ENCODE measurements at places on chromosomes 11 and 22.

DNA sequence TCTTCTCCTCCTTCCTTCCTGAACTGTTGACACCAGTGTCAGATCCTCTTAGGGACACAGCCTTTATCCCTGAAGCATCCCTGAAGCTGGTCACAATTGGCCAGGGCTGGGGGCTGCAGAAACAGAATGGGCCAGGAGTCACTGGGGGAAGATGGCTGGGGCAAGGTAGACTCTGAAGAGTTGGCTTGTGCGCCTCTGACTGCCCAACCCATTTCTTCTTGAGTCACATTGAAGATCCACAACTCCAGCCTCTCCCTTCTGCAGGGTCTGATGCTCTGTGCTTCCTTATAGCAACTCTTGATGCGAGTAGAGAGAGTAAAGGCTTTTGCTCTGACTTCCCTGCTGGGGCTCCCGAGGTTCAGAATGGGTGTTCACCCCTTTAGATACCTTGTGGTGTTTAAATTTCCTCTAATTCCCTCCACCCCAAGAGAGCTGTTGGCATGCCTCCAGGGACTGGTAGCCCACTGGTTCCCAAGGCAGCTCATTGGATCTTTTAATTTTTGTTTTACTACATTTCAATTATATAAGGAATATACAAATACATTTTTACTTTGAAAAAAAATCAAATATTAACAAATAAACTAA lies 13.4 kb downstream of the PRDM11 start:
- DNase-seq: no peak

GRCh38 chr11:12756454-12756806 lies 82.2 kb downstream of the TEAD1 start:
- DNase-seq: no peak

DNA sequence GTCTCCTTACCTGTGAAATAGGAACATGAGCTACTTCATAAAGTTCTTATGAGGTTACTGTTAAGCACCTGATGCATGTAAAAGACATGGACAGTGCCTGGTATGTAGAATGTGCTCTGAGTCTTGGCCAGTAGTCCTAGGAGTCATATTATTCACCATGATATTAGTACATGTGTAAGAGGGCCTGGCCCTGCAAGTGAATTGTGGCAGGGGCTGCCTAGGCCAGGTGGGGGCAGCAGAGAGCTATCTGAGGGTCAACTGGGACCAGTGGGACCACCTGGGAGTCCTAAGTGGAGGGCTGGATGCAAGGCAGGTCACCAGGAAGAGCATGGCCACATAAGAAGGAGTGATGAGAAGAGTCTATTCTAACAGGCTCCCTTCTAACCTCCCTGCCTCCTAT lies 529.5 kb downstream of the SOX6 start:
- DNase-seq: no peak

DNA sequence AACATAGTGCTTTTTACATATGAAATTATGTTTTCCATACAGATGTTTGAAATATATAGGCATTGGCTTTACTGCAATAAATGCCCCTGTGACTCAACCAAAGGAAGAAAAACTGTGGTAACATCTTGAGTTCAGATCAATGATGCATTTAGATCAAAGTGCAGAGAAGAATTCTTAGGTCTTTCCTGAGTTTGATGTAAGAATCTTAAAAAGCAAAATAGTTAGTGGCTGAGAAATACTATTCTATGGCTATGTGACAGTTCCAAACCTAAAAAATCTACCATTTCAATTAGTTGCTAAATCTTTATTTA lies 93.7 kb downstream of the SOX6 start:
- DNase-seq: no peak

GRCh38 chr11:64787526-64788320 lies 9.4 kb upstream of the SF1 start:
- peak; percentile 51 for DNase-seq

DNA sequence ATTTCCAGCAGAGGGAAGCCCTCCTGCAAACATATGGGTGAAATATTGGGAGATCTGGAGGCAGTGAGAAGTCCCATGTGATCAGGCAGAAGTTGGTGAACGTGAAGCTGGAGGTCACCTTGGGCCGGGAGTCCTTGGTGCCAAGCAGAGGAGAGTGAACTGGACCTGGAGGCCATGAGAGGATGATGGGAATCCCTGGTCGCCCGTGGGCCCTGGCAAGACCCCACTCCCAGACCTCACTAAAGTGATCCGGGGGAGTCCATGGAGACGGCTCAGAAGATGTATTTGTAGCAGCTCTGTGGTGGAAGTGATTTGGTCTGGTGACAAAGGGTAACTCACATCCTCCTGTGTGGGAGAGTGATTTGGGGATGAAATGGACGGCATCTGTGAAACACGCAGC lies 71.0 kb downstream of the ARHGAP8 start:
- DNase-seq: no peak

DNA sequence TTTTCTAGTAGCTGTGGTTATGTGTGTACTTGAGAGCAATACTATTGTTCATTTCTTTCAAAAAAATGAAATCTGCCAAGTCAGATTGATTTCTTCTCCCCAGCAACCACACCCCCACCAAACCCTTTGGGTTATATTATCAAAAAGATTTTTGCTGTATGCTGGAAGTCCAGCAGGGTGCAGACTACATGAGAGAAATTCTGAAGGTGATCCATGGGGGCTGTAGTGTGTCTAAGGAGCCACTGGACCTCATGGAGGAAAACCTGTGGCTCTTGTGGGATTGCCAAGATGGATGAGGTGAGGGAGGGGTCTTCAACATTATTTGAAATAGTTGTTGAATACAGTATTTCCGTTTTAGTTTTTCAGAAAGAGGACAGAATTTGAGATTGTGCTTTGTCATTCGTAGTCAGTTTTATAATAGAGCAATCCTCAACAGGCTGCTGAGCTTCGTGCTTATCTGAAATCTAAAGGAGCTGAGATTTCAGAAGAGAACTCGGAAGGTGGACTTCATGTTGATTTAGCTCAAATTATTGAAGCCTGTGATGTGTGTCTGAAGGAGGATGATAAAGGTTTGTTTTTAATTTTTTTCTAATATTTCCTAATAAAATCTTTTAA lies 3.1 kb downstream of the EIF3M start:
- no peak for DNase-seq

DNA sequence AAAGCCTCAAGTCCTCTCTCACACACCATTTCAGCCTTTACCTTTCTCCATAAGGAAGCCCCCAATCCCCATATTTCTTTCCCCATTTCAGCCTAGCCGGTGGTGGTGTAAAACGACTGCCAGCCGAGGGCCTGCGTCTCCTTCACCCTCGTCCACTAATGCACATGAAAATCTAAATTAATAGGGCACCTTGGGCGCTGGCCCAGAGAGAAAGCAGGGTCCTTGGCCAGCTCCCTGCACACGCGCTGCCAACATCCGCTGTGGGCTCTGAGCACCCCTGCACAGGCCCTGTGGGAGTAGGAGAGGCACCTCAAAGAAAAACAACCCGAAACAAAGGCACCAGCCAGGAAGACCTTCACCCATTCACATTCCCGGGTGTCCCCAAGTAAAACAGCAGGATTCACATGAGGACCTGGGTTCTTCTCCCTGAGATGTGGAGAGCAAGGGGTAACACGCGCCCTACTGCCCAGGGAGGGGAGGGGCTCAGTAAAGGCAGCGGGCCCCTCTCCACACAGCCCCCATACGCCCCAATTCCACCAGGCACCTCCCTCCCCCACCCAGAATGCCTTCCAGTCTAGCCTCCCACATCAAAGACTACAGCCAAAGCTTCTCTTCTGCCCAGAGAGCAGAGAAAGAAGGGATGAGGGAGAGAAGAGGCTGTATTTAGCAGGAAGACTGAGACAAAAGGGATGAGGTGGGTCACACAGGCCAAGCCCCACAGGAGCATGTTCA lies 79.0 kb downstream of the MICAL3 start:
- no peak for DNase-seq

GRCh38 chr22:22073769-22074561 lies 91.4 kb upstream of the TOP3B start:
- DNase-seq: no peak

GRCh38 chr22:31584804-31585160 lies 77.2 kb downstream of the PISD start:
- DNase-seq: no peak

DNA sequence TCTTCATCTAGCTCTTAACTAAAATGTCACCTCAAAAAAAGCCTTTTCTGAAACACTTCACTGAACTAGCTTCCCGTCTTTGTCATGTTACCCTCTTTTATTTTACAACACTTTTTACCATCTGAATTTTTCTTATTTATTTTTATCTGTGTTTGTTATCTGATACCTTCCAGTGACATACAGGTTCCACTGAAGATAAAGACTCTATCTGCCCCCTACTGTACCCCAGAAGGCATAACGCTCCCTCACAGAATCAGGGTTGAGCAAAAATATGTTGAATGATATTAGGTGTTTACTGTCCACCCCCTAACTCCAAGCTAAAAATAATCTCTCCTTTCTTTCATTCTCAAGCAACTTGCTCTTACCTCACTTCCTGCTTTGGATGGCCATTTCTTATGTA lies 654.2 kb downstream of the NELL1 start:
- DNase-seq: no peak

GRCh38 chr11:36300650-36301049 lies 4.6 kb downstream of the PRR5L start:
- DNase-seq: no peak

GRCh38 chr11:113085446-113085845 lies 124.2 kb downstream of the NCAM1 start:
- no peak for DNase-seq

DNA sequence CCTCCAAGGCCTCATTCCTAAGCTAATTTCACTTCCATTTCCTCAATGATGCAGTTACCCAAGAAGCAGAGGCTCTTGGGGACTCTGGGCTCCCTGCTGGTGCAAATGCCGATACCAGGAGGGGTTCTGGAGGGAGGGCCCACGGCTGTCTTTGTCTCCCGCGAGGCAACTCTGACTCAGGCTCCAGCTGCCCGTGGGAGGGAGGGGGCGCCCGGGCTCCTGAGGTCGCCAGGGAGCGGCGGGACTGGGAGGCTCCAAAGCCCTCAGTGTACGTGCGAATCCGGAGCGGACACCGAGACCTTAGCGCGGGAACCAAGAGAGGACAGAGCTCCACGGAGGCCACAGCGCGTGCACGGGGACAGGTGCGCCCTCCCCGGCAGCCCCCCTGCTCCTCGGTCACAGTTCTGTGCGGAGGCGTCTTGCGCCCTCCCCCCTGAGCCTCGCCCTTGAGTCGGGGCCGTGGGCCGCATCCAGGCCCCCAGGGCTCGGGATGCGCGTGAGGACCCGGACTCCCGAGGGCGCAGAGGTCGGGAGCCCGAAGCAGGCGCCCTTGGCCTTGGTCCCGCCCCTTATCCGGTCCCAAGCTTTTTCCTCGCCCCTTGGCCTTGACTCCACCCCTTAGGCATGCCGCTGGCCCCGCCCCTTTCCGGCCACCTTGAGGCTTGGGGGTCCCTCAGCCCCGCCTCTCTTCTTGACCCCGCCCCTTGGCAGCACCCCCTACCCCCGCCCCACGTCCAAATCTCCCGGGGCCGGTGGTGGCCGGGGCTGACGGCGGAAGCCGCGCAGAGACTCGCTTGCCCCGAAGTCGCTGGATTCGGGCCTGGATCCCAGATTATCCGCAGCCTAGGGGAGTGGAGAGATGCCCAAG lies 4.7 kb upstream of the SHISA8 start:
- DNase-seq: peak; percentile 26

DNA sequence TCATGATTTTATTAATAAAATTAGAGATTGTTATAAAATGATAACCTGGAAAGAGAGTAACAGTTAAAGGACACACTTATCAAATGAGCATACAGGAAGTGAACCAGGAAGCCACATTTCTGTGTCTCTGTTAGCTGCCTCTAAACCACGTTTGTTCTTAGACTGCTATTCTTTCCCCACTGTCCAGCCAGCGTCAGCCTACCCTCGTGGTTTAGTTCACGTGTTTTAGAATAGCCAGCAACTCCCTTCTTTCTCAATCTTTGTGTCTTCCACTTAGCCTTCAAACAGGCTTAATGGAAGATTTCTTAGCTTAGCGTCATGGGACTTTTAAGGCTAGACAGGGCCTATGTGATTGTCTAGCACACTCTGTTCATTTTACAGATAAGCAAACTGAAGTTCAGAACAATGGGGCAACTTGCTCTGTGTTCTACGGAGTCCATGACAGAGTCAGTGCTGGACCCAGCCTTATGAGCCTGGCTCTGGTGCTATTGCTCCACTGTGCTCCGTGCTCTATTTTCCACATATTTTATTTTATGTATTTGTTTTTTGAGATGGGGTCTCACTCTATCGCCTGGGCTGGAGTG lies 27.2 kb downstream of the GRAMD1B start:
- no peak for DNase-seq

GRCh38 chr22:33050614-33051182 lies 7.5 kb downstream of the SYN3 start:
- DNase-seq: no peak

GRCh38 chr22:18968011-18968749 lies 32.1 kb upstream of the PRODH start:
- no peak for DNase-seq

DNA sequence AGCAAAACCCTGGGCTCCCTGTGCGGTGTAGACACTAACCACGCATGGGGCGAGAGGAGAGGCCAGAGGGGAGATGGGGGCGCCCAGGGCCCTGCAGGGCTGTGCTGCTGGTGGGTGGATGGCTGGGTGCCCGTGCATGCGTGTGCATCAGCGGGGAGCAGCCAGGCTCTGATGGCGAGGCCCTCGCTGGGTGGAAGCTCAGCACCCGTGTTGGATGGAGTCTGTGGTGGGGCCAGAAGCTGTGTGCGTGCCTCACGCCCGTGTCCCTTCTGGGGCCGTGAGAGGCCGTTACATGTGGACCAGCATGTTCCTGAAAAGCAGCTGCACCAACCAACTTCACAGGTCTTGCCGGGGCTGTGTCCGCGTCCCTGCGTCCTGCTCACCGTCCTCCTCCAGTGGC lies 33.4 kb downstream of the MUC6 start:
- no peak for DNase-seq

GRCh38 chr22:50678218-50678650 lies 5.6 kb downstream of the SHANK3 start:
- DNase-seq: no peak

All from activated T-cell treated with anti-CD3 and anti-CD28 coated beads for 1 hour (primary cell).